Right lobe of liver (tissue), 6 donors: ENCODE measurements at places on chromosomes 3 and 15. TPM values are rescaled to one million over a fixed set of nuclear protein-coding genes. Genes with fewer than 3 reads are reported as not detected.

FES gene
- 17.6 TPM for total RNA-seq

MESP2 gene
- total RNA-seq = not detected

BFSP2 gene
- not detected for total RNA-seq

WDR93 gene
- not detected for total RNA-seq

EPHA6 gene
- not detected for total RNA-seq

MORC1 gene
- not detected for total RNA-seq

DHFR2 gene
- total RNA-seq = 3.3 TPM

IL17RD gene
- total RNA-seq = 0.12 TPM

SAXO2 gene
- 0.26 TPM for total RNA-seq

ANKRD63 gene
- not detected for total RNA-seq

SLC24A5 gene
- not detected for total RNA-seq

RARRES1 gene
- 5.9 TPM for total RNA-seq

EFL1 gene
- total RNA-seq = 12.9 TPM
